MCF 10A (cell line): ENCODE measurements at places on chromosomes 1 and 21. TPM values are rescaled to one million over a fixed set of nuclear protein-coding genes. Genes with fewer than 3 reads are reported as not detected.

GRCh38 chr1:109832945-109833344, 69.2 kb upstream of the EPS8L3 start:
- H3K4me3 ChIP-seq = no peak overlapping the region
- H3K27me3 ChIP-seq = no peaks in the 10 kb centered on the region
- peaks cover 8% of the 10 kb centered on the region for H3K4me1 ChIP-seq
- no peak for DNase-seq
- peaks cover 4% of the 10 kb centered on the region for H3K36me3 ChIP-seq

- peak; percentile 99 for DNase-seq
- peak within 1 kb of the TSS; percentile 67 for H3K4me3 ChIP-seq
- peaks cover 66% of the 10 kb centered on the region for H3K4me1 ChIP-seq
- no peaks in the 10 kb centered on the region for H3K27me3 ChIP-seq
- H3K27ac ChIP-seq = peak within 1 kb of the TSS; percentile 92
These were observed at the start of gene S100A2 for GRCh38 chr1:153565529-153566374. TSS of gene S100A2 (minus strand) at chr1:153565844. CDS start at chr1:153563877, 1,967 bp downstream.

DIO1 gene
- not detected in 2 replicates for total RNA-seq

DNA sequence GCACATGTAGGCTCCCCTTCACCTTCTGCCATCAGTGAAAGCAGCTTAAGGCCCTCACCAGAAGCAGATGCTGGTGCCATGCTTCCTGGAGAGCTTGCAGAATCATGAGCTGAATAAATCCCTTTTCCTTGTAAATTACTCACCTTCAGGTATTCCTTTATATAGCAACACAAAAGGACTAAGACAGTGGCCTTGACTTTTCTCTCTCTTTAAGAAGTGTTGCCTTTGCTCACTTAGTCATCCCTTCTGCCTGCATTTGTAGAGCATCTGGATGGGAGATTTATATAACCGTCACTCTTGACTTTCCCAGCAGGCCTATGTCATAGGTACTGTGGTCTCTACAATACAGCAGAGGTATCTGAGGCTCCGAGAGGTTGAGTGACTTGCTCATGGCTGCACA, 3.7 kb downstream of the PCSK9 start:
- no peak for DNase-seq
- H3K36me3 ChIP-seq = no peaks in the 10 kb centered on the region
- no peak overlapping the region for H3K27ac ChIP-seq
- H3K4me1 ChIP-seq = no peaks in the 10 kb centered on the region
- no peak overlapping the region for H3K4me3 ChIP-seq

GRCh38 chr21:42829417-42829816, 49.9 kb downstream of the WDR4 start:
- H3K27ac ChIP-seq = no peak overlapping the region
- H3K27me3 ChIP-seq = peaks cover 37% of the 10 kb centered on the region
- no peak overlapping the region for H3K4me3 ChIP-seq

LCE2A gene
- not detected in 2 replicates for total RNA-seq

DNA sequence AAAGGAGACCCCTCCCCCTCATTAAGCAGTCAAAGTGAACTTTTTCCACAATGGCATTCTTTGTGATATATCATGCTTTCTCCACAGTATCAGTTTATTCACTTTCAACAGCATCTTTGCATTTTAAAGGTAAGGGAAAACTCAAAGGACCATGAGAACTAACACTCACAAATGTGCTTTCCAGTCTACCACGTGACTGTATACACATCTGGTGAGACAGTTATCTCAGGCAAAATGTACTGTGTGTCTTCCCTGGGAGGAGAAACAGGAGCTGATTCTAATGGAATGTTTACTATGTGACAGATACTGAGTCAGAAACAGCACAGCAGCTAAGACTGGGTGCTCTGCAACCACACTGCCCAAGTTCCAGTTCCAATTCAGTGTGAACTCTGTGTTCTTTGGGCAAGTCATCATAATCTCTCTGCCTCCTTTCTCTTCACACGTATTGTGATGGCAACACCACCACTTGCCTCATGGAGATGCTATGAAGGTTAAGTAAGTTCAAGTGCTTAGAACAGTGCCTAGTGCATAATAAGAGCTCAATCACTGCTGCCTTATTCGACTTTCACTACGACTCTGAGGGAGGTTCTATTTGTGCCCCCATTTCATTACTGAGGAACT, 79.0 kb downstream of the SLC45A1 start:
- peak overlapping the region; percentile 82 for H3K27ac ChIP-seq
- H3K4me1 ChIP-seq = peaks cover 39% of the 10 kb centered on the region
- DNase-seq = peak; percentile 86
- peak overlapping the region; percentile 41 for H3K4me3 ChIP-seq
- peaks cover 46% of the 10 kb centered on the region for H3K36me3 ChIP-seq

MPZL1 gene
- 164 and 169 TPM in 2 replicates for total RNA-seq

GRCh38 chr1:93995837-93996536, 86.8 kb upstream of the GCLM start:
- H3K27me3 ChIP-seq = no peaks in the 10 kb centered on the region
- peaks cover 10% of the 10 kb centered on the region for H3K4me1 ChIP-seq
- DNase-seq = peak; percentile 36
- no peak overlapping the region for H3K27ac ChIP-seq
- no peak overlapping the region for H3K4me3 ChIP-seq

CDK11B gene
- total RNA-seq = 32.0 and 32.5 TPM in 2 replicates

DNA sequence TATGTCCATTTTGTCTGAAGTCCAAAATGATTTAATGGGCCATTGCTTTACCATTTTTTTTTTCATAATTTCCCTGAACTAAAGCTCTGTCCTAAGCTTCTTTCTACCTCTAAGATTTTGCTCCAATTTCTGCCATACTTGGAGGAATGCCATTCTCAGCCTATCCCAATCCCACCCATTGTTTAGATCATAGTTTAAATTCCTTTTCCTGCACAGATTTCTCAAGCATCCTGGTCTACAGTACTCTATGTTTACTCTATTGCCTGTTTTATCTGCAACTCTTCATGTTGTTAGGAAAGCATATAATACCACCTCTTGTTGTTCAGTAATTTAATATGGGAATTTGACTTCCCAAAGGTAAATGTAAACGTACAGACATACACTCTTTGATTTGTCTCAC, 30.8 kb downstream of the ADAMTS1 start:
- peaks cover 7% of the 10 kb centered on the region for H3K4me1 ChIP-seq
- H3K27ac ChIP-seq = no peak overlapping the region
- no peak for DNase-seq
- no peak overlapping the region for H3K4me3 ChIP-seq

- H3K4me3 ChIP-seq = no peak overlapping the region
- DNase-seq = peak; percentile 82
- no peaks in the 10 kb centered on the region for H3K27me3 ChIP-seq
- H3K36me3 ChIP-seq = peaks cover 7% of the 10 kb centered on the region
These were observed 96.1 kb downstream of the TEX35 start for GRCh38 chr1:178609015-178609414.

DNA sequence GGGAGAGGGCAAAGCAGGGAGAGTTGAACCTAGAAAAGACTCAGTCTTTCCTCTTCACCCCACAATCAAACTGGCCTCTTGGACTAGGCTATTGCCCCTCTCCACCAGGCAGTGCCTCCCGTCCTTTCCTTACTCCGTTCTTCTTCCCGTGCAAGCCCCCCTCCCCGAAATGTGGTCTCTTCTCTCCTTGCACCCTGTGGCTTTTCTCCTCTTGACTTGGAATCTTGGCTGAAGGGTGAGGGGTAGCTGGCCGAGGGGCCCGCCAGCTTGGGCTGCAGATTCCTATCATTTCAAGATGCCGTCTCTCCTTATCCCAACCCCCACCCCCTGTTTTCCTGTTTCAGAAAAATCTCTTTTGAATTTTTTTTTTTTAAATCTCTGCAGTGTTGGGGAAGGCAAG, 1.6 kb downstream of the WNT2B start:
- no peak overlapping the region for H3K27ac ChIP-seq
- no peaks in the 10 kb centered on the region for H3K4me1 ChIP-seq
- DNase-seq = no peak
- H3K36me3 ChIP-seq = no peaks in the 10 kb centered on the region
- H3K27me3 ChIP-seq = no peaks in the 10 kb centered on the region

DNA sequence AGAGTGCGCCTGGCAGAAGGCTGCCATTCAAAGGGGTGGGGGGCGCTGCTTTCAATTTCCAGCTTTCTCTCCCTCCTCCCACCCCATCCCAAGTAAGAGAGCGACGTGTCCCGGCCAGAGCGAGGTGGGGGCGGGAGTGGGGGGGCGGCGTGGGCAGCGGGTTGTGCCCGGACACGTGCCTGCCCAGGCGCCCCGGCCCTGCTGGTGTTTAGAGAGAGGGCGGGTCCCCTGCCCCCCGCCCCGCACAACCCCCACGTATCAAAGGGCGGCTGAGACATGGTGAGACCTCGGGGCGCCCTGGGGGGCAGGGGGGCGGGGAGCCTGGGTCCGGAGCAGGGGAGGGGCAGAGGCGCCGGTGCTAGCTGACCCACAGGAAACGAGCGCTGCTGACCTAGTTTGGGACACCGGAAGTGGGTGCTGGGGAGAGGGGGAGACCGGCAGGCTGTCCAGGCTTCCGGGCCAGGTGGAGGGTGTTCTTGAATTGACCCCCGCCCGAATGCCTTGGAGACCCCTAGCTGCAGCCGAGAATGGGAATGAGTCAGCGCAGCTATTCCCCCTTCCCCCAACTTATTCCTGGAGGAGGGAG, 1.3 kb downstream of the ZBTB7B start:
- H3K36me3 ChIP-seq = peaks cover 17% of the 10 kb centered on the region
- peak overlapping the region; percentile 90 for H3K4me3 ChIP-seq
- DNase-seq = peak; percentile 80
- H3K4me1 ChIP-seq = peaks cover 61% of the 10 kb centered on the region

GRCh38 chr1:22376001-22376400, 75.7 kb upstream of the ZBTB40 start:
- no peaks in the 10 kb centered on the region for H3K4me1 ChIP-seq
- peaks cover 13% of the 10 kb centered on the region for H3K27me3 ChIP-seq
- DNase-seq = no peak
- H3K27ac ChIP-seq = no peak overlapping the region
- H3K4me3 ChIP-seq = no peak overlapping the region
- H3K36me3 ChIP-seq = no peaks in the 10 kb centered on the region

DNA sequence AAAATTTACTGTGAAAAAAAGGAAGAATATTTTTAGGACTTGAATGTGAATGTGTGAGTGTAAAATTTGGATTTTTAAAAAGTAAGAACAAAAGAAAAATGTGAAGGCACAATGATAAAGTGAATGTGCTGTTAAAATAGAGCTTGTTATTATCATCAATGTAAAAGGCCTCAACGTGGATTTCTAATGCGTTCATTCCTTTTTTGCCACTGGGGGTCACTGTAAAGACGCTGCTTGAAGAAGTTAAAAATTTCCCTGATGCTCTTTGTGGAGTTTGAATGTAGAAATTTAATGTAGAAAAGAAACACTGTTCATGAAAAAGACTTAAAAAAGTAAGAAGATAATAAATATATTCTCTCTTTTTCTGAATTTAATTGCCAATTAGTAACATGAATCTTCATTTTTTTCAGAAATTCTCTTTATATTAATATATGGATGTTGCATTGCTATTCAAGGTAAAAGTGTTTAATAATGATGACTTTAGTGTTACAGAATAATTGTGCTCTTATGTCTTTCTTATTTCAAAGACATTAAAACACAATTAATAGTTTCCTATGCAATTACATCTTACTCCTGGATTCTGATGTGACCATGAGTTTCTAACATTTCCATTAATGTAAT, 161.5 kb downstream of the DNM3 start:
- H3K27me3 ChIP-seq = no peaks in the 10 kb centered on the region
- DNase-seq = peak; percentile 70
- H3K27ac ChIP-seq = no peak overlapping the region
- H3K36me3 ChIP-seq = no peaks in the 10 kb centered on the region

GRCh38 chr1:172826096-172826741, 167.3 kb downstream of the FASLG start:
- H3K4me1 ChIP-seq = peaks cover 7% of the 10 kb centered on the region
- no peaks in the 10 kb centered on the region for H3K27me3 ChIP-seq
- H3K4me3 ChIP-seq = no peak overlapping the region
- H3K27ac ChIP-seq = no peak overlapping the region
- peak; percentile 87 for DNase-seq
- no peaks in the 10 kb centered on the region for H3K36me3 ChIP-seq

SETD4 gene
- total RNA-seq = 22.6 and 23.3 TPM in 2 replicates

RGS16 gene
- 11.9 and 13.7 TPM in 2 replicates for total RNA-seq

DNA sequence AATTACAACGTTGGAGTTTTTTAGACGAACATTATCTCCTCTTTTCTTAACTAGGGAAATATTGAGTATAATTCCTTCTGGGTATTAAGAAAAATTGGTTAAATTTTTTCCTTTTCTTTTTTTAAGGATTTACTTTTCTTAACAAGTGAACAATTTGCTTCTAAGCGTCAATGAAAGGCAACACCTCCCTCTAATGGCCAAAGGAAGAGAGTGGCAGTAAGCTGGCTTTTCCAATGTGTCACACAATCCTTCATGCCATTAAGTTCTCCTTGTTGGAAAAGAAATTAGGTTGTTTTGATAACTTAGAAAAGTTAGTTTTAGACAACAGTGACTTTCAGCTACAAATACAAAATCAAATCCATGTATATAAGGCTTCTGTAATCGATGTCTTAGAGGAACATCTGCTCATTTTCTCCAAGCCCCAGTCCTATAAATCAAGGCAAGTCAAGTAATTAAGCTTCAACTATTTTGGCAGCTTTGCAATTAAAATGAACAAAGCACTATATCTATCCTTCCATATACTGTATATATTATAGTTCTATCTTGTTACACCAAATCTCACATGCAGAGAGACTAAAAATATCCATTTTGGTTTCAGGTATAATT, 62.8 kb downstream of the EDEM3 start:
- H3K27ac ChIP-seq = no peak overlapping the region
- peak; percentile 72 for DNase-seq

ARHGAP30 gene
- total RNA-seq = 0.34 and 0.58 TPM in 2 replicates

FCGR2B gene
- not detected in 2 replicates for total RNA-seq

- no peaks in the 10 kb centered on the region for H3K27me3 ChIP-seq
- no peaks in the 10 kb centered on the region for H3K36me3 ChIP-seq
- no peak for DNase-seq
- no peak overlapping the region for H3K4me3 ChIP-seq
These were observed 41.7 kb upstream of the ARHGAP29 start for GRCh38 chr1:94279038-94279437.

GRCh38 chr1:110393286-110393685, 2.5 kb upstream of the SLC16A4 start:
- H3K36me3 ChIP-seq = peaks cover 45% of the 10 kb centered on the region
- H3K4me1 ChIP-seq = peaks cover 35% of the 10 kb centered on the region
- no peak overlapping the region for H3K4me3 ChIP-seq
- DNase-seq = no peak

FAAH gene
- 17.3 and 19.3 TPM in 2 replicates for total RNA-seq

DNA sequence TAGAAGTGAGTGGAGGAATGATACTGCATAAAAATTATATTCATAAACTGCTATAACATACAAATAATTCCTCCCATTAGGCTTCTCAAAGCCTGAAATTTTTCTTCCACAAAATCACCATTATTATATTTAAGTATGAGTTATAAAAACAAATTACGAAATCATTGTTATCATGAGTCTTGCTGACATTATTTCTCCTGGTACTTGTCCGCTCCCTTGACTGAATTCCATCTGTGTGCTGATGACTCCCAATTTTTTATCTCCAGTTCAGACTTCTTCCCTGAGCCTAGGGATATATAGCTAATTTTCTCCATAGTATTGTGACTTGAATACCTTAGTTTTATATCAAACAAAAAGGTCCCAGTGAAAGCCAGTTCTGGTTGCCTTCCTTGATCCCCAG, 268.2 kb downstream of the HMCN1 start:
- no peak overlapping the region for H3K27ac ChIP-seq
- H3K27me3 ChIP-seq = no peaks in the 10 kb centered on the region
- no peaks in the 10 kb centered on the region for H3K36me3 ChIP-seq
- no peak overlapping the region for H3K4me3 ChIP-seq
- peak; percentile 10 for DNase-seq

CFHR1 gene
- not detected in 2 replicates for total RNA-seq

GRCh38 chr1:25706146-25707089, 89.8 kb downstream of the MAN1C1 start:
- H3K36me3 ChIP-seq = no peaks in the 10 kb centered on the region
- H3K4me1 ChIP-seq = no peaks in the 10 kb centered on the region
- no peak overlapping the region for H3K4me3 ChIP-seq
- peaks cover 20% of the 10 kb centered on the region for H3K27me3 ChIP-seq

TRAF3IP3 gene
- total RNA-seq = not detected in 2 replicates
